NCI-H2029 treated with DMSO at 0.1 percent for 48 hours (cell line): ENCODE measurements at places on chromosomes 7 and 10.

DNA sequence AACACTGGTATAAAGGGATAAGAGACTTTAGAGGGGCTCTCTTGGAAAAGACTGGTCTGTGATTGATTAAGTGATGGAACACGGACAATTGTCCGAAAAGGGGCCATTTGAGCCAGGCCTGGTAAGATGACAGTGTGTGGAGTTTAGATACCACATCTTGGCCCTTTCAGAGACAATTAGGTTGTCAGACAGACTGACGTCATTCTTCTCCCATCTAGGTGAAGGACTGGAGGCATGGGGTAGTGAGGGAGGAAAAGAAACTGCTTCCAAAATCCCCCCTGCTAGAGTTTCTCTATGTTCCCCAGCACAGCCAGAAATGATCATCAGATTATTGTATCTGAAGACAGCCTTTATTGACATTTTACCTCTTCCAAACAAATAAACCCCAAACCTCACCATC is 84.8 kb upstream of the MYO3A start:
- no peak for DNase-seq

DNA sequence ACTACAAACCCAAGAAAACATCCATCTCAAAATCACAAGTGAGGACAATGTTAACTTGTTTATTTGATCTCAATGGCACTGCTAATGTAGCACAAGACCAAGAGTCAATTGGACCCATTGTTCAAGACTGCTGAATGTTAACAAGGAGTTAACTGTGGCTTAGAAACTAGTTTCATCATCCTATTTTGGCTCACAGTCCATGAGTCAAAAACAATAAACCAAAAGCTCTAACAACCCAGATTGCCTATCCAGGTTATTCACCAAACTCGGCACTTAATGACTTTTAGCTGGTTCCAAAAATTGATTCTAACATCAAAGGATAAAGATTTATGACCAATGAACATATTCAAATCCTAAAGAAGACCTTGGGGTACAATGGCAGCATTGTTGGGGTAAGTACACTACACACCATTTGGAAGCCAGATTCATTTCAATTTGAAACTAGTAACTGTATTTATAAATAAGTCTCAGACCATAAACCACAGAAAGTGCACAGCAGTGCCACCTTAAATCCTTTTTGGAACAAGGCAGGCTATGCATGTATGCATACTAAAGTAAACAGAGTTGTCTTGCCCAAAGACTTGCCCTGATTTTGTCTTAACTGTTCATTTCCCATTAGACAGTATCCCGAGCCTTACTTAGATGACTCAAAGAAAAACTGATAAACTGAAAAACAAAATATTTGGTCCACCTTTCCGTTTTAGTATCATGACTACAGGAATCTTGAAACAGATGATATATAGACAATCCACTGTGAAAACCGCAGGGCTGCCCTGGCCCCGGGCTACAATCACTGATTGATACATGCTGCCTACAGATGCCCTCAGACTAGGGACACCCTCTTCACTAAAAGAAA is 84.5 kb downstream of the SRPK2 start:
- DNase-seq: no peak

GRCh38 chr7:148561099-148561498 is 29.5 kb upstream of the C7orf33 start:
- DNase-seq: no peak

GRCh38 chr10:126838316-126838715 is 66.9 kb upstream of the DOCK1 start:
- no peak for DNase-seq

- no peak for DNase-seq
These were observed 64.4 kb downstream of the KCND2 start for GRCh38 chr7:120337308-120337907.

GRCh38 chr10:125482108-125482507 is 200.9 kb downstream of the TEX36 start:
- DNase-seq: no peak

DNA sequence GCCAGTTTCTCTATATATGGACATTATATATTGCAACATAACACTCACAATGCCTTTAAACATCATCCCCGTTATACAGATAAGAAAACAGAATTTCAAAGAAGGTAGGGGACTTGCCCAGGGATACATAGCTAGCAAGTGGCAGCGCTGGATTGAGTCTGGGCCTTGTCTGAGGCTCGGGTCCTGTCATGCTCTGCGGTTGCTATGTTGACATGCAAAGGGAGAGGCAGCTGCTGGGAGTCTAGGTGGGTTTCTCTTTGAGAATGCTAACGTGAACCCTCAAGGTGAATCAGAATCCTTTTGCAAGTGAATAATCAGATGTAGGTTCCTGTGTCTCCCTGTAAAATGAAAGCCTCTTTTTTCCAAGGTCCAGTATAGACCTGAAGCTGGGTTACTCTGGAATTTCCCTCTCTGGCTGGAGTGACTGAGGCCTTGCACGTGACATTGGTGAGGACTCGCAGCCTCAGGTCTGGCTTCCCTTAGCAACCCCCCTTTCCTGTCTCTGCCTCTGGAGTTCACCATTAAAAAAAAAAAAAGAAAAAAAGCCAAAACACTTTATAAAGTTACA is 38.9 kb downstream of the TCF7L2 start:
- no peak for DNase-seq

DNA sequence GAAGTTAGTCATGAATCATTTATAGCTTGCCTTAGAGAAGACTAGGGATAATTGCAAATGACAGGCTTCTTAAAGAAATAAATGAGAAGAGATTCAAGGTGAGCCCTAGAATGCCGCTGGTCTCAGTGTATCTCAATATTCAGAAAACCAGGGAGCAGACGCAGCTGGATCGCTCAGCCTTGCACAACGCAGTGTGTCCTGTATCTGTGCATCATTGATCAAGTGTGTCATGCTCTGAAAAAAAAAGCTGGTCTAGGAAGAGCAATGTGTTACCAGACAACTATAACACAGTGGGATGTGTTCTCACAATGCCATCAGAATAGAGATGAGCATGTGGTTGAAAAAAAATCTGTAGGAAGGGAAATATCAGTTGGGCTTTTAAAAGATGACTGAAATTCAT is 230.1 kb downstream of the CALN1 start:
- DNase-seq: no peak

DNA sequence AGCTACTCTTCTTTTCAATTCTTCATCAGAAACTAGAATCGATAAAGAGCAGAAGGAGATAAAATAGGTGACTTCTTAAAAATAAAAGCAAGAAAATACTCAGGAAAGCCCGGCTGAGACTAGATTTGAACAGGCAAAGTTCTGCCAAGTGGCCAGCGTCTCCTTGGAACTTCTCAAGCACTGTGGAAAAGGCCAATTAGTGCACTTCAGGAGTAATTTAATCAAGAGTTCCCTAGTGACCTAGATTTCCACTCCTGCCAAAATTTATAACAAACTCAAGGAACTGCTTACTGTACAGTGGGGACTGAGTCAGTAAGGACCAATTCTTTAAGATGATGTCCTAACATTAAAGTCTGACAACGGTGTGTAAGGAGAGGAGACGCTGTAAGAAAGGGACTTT is 57.3 kb downstream of the CHCHD3 start:
- no peak for DNase-seq

DNA sequence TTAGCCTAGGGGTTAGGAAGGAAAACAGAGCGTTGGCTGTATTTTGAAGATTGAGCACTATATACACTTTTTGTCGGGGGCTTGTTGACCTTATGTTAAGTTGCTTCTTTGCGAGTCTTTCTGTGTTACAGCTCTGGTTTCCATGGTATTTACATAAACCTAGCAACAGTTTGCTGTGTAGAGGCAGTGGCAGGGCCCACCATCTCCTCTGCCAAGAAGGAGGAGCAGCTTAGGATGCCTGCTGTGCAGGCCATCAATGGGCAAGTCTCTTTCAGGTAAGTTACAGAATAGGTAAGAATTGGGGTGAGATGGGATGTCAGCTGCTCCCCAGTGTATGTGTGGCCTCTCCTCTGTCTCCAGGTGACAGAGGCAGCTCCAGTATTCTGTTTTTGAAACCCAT is 485.5 kb downstream of the LRMDA start:
- no peak for DNase-seq

GRCh38 chr10:74500026-74500704 is 326.2 kb upstream of the KAT6B start:
- no peak for DNase-seq

DNA sequence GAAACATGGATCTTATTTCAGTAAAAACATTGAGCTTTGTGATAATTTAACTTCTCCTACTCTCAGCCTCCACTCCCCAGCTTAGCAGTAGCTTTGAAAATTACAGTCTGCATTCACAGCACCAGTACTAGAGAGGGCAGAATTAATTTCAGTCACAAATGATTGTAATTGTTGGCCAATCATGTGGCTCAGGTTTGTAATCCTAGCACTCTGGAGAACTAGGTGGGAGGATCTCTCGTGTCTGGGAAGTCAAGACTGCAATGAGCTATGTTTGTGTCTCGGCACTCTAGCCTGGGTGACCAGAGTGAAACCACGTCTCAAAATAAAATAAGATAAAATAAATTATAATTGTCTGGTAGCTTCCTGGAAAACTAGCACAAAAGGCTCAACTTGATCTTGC is 620.9 kb downstream of the TNS3 start:
- DNase-seq: no peak

GRCh38 chr10:32205670-32206069 is 141.3 kb downstream of the EPC1 start:
- DNase-seq: no peak

GRCh38 chr10:61971003-61971325 is 69.5 kb downstream of the ARID5B start:
- no peak for DNase-seq
